ENCODE measurements at places on chromosomes 16 and 17.

GRCh38 chr17:39564211-39564848 is 43.4 kb downstream of the NEUROD2 start:
- DNase-seq, result no peak

- no peak for DNase-seq
These were observed 341.6 kb downstream of the SOX9 start for GRCh38 chr17:72462407-72462806.

DNA sequence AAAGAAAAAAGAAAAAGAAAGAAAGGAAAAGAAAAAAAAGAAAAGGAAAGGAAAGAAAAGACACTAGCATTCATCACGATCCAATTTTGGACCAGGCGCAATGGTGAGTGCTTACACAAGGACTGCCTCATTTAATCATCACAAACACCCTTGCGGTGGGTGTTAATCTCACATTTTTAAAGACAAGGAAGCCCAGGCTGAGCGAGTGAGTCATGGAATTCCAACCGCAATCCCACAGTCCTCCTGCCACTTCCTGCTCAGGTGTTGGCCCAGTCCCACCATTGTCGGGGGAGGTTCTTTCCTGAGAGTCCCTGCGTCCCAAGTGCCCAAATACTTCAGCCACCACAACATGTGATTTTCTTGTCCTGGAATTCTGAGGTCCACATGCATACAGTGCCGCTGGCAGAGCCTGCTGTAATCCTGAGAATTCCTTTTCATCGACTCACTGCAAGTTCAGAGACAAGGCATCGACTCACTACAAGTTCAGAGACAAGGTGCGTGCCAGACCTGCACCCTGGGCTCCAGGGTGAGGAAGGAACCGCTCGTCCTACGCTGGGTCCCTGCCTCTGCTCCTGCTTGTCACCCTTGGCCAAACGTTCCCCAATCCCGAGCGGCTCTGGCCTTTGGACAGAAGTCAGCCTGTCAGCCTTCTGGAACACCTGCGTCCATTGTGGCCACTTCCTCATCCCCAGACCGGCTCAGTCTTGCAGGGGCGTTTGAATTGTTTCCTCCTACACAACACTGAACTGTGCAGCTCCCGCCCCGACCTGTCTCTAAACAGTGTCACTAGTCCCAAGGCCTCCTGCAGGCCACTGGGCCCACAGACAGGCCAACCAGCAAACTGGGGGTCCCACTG is 5.8 kb downstream of the ZG16B start:
- no peak for DNase-seq

DNA sequence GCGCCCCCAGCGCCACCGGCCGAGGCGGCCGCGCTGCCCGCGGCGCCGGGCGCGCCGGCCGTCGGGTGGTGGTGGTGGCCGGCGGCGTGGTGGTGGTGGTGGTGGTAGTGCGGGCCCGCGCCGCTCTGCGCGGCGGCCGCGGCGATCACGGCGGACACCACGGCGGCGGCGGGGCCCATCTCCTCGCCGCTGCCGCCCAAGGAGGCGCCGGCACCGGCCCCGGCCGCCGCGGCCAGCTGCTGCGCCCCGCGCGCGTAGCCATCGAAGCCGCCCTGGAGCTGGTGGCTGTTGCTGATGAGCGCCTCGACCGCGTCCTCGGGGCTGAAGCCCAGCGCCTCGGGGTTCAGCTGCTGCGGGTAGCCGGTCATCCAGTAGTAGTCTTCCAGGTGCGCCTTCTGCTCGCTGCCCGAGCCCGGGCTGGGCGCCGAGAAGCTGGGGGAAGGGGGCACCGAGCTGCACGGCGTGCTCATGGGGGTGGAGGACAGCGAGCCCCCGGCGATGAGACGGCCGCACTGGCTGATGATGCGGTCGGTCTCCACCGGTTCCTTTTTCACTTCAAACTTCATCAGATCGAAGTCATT is 1.2 kb downstream of the MAF start:
- DNase-seq, result no peak

DNA sequence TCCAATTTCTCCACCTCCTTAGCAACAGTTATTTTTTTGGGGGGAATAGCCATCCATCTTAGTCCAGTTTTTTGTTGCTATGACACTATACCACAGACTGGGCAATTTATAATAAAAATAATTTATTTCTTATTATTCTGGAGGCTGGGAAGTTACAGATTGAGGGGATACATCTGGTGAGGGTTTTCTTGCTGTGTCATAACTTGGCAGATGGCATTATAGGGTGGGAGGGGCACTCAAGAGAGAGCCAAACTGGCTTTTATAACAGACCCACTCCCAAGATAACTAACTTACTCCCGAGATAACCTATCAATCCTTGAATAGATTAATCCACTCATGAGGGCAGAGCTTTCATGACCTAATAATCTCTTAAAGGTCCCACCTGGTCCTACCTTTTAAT is 84.2 kb downstream of the ABCA8 start:
- DNase-seq, result no peak

- no peak for DNase-seq
These were observed 165.5 kb upstream of the TBX2 start for GRCh38 chr17:61233991-61234750.

DNA sequence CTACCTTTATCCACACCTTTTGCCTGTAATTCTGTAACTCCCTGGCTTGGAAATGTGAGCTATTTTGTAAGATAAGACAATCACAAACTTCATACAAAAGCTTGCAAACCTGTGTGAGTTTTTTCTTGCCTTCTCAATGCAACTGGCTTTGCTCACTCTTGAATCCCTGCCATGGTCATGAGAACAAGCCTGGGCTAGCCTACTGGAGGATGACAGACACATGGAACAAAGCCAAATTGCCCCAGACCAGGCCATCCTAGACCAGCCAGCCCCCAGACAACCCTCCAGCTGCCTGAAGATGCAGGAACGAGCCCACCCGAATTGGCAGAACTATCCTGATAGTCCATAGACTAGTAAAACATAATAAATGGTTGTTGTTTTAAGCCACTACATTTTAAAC is 466.6 kb upstream of the ERCC4 start:
- no peak for DNase-seq

DNA sequence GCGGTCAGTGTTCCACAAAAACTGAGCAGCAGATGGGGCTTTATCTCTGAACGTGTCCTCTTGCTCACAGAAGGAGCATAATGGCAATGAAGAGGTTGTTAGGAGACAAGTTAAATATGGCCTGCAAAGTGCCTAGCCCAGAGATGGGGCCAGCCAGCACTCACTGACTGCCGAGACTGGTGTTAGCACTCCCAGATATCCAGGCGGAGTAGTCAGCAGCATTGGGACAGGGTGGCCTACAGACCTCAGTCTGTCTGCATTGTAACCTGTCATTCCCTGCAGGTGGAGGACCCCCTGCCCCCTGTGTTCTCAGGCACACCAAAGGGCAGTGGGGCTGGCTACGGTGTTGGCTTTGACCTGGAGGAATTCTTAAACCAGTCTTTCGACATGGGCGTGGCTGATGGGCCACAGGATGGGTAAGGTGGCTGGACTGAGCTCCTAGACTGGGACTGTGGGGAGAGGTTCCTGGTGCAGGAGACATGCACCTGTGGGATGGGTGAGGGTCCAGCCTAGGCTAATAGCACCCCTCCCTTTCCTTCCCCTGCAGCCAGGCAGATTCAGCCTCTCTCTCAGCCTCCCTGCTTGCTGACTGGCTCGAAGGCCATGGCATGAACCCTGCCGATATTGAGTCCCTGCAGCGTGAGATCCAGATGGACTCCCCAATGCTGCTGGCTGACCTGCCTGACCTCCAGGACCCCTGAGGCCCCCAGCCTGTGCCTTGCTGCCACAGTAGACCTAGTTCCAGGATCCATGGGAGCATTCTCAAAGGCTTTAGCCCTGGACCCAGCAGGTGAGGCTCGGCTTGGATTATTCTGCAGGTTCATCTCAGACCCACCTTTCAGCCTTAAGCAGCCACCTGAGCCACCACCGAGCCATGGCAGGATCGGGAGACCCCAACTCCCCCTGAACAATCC is 4.2 kb downstream of the MFAP4 start:
- DNase-seq, result no peak

GRCh38 chr16:87412371-87412995 is 20.3 kb downstream of the MAP1LC3B start:
- DNase-seq, result no peak

Data from glomerular endothelial cell (primary cell).